ENCODE measurements at places on chromosomes 4 and X. TPM values are rescaled to one million over a fixed set of nuclear protein-coding genes. Genes with fewer than 3 reads are reported as not detected.

DNA sequence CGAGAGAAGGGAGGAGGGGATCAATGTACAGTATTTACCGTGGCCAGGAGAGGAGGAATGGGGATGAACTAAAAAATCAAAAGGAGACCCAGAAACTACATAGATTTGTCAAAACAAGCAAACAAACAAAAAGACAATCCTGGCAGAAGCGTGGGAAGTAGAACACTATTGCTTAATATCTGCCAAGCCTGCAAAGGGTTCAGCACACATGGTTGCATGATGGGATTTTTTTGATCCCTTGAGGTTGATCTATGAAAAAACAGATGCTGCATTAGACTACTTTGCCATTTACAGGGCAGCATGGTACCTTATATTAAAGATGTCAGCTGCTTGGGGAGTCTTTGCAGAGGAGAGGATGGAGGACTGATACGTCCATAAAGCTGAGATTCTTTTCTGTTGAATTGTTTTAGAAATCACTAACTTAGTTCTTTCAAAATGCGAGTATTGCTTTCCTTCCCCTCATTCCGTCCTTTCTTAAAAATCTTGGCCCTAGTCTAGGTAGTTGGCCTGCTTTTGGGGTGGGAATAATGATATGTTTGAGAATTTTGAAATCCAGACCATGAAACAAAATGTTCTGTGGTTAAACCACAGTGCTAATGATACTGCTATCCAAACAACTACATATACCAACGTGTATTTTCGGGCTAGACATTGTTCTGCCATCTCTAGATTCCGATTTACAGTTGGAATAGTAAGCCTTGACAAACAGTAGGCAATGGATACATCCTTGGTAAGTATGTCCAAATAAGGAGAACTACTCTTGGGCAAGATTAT lies 39.6 kb upstream of the TMEM150C start:
- H3K4me3 ChIP-seq: no peak overlapping the region
- H3K36me3 ChIP-seq: no peaks in the 10 kb centered on the region
- DNase-seq: no peak
- H3K27me3 ChIP-seq: no peaks in the 10 kb centered on the region

The HSFX1 gene
- total RNA-seq: 0.24 TPM

The ADH1A gene
- total RNA-seq: 0.19 TPM

DNA sequence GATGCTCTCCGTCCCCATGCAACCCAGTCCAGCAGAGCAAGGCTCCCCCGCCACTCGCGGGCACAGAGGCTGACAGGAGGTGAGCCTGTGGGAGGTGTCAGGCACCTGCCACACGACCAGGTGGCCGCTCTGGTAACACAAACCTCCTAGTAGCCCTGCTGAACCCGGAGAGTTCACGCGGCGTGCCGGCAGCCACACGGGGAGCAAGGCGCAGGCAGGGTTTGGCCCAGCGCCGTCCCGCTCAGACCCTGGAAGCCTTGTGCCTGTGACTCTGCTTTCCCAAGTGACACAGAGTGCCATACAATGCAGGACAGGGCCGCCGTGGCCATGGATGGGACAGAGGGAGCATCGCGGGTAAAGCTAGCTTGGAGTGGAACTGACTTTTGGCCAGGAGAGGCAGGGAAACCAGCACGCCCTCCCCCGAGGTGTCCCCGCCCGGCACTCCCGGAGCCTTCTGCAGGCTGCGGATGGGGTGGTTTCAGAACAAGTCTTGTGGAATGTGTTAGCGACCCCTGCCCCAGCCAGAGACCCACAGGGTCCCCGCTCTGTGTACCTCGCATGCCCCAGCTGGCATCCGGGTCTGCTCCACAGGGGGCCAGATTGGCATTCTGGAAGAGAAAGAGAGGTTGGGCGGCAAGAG lies 44.7 kb upstream of the AFAP1 start:
- no peak overlapping the region for H3K4me3 ChIP-seq
- no peak overlapping the region for H3K27ac ChIP-seq
- no peak for DNase-seq
- H3K27me3 ChIP-seq: peaks cover 8% of the 10 kb centered on the region
- H3K4me1 ChIP-seq: no peaks in the 10 kb centered on the region

DNA sequence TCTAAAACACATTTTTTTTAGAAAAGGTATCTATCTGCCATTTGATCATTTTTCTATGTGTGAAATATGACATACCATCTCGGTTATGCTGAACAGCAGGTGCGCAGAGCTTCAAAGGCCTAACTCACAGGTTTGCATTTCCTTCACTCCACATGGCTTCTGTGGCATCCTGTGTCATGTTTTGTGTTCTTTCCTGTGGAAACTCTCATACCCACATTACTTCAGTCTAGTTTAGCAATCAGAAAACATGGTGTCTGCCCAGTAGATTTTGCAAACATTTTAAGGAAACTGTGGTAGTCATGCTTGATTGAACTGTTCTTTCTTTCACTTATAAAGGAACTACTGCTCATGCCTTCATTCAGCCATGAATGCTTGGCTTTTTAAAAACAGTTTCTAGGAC lies 11.3 kb upstream of the ARAP2 start:
- DNase-seq: peak; percentile 97
- H3K36me3 ChIP-seq: no peaks in the 10 kb centered on the region
- H3K4me1 ChIP-seq: peaks cover 17% of the 10 kb centered on the region
- H3K27me3 ChIP-seq: no peaks in the 10 kb centered on the region

DNA sequence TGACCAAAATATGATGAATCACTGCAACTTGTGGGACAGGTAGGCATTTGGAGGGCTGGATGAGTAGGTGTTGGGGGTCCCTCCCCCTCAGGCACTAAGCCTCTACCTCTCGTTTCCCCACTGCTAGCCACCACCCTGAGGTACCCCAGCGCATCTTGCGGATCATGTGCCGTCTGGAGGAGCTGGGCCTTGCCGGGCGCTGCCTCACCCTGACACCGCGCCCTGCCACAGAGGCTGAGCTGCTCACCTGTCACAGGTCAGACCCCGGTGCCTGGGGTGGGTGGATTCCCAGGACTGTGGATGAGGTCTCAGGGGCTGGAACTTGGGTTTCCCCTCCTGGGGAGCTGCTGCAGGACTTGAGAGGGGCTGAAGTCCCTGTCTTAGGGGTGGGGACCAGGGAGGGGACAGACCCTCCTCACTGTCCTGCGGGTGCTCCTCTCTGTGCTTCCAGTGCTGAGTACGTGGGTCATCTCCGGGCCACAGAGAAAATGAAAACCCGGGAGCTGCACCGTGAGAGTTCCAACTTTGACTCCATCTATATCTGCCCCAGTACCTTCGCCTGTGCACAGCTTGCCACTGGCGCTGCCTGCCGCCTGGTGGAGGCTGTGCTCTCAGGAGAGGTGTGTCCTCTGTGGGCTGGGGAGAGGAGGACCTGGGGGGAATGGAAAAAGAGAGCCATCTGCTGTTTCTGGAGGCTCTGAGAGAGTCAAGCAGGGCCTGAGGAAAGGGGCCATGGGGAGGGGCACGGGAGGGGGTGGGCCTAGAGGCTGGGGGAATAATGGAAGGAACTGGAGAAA lies 10.1 kb upstream of the ERAS start:
- H3K27ac ChIP-seq: no peak overlapping the region
- no peak overlapping the region for H3K4me3 ChIP-seq
- no peak for DNase-seq
- no peaks in the 10 kb centered on the region for H3K27me3 ChIP-seq
- peaks cover 14% of the 10 kb centered on the region for H3K36me3 ChIP-seq

GRCh38 chr4:89657931-89658700 lies 178.8 kb downstream of the SNCA start:
- no peak overlapping the region for H3K27ac ChIP-seq
- no peaks in the 10 kb centered on the region for H3K4me1 ChIP-seq
- DNase-seq: peak; percentile 47

DNA sequence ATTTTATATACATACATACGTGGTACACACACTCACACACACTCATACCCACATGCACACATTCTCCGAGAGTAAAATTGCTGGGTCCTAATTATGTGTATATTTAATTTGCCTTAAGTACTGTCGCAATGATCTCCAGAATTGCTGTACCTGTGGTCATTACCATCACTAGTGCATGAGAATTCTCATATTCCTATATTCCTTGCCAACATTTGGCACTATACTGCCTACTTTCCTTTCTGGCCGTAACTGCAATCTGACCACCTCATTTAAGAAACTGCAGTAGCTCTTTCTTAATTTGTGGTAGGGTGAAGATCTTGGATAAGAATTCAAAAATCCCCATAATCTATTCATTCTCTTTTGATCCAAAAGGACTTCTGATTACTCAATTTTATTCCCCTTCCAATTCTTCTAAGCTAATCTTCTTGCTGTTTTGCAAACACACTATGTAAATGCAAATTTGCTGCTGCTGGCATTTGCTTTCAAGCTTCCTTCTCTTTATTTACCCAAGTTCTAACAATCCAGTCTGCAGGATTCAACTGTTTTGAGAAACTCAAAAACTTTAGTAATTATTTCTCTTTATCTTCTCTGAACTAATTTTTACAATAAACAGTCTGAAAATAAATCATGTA lies 45.1 kb downstream of the ASIC5 start:
- no peaks in the 10 kb centered on the region for H3K4me1 ChIP-seq
- DNase-seq: no peak
- no peaks in the 10 kb centered on the region for H3K27me3 ChIP-seq

The PNMA6A gene
- total RNA-seq: 0.71 TPM

DNA sequence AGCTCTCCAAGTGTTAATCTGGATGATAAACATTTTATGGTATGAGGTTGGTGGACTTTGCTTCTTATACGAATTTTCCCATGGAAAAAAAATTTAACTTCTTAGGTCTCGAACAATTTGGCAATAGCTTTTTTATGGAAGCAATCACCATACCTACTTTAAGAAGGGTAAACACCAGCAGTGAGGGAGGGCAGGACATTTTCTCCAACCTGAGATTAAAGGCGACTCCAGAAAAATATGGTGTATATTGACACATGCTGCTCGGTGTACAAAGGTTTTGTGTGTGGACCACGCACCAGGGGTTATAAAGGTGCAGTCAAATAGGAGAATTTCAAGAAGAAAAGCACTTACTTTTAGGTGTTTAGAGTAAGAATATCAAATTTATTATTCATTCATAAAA lies 34.2 kb upstream of the SULT1E1 start:
- H3K4me1 ChIP-seq: no peaks in the 10 kb centered on the region
- H3K27me3 ChIP-seq: no peaks in the 10 kb centered on the region
- H3K27ac ChIP-seq: no peak overlapping the region
- no peak for DNase-seq

The DUSP9 gene
- total RNA-seq: 1.7 TPM

The TSC22D3 gene
- 63.4 TPM for total RNA-seq

DNA sequence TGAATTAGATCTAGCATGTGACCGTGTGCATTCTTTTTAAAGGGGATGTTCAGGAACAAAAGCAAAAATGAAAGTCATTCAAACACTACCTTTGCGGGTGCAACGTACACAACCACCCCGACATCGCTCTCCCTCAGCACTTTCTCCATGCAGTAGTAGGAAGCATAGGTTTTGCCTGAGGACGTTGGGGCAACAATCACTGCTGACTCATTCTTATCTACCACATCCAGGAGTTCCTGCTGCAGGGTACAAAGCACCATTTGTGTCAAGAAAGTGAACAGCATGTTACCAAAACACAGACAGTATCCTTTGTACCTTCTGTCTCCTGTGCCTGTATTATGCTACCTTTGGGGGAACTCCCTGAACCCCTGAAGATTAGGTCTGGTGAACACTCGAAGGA lies 58.6 kb downstream of the DDX60L start:
- no peak overlapping the region for H3K4me3 ChIP-seq
- H3K36me3 ChIP-seq: peaks cover 12% of the 10 kb centered on the region
- H3K27me3 ChIP-seq: no peaks in the 10 kb centered on the region

- DNase-seq: no peak
- H3K4me3 ChIP-seq: no peak within 1 kb of the TSS
- H3K4me1 ChIP-seq: peaks cover 3% of the 10 kb centered on the region
- H3K27ac ChIP-seq: peak within 1 kb of the TSS; percentile 36
- no peaks in the 10 kb centered on the region for H3K27me3 ChIP-seq
Measured at GRCh38 chr4:10020871-10021652, at the start of gene SLC2A9. TSS of gene SLC2A9 (minus strand) at chr4:10021497. CDS start at chr4:10021429, 68 bp downstream.

- no peaks in the 10 kb centered on the region for H3K36me3 ChIP-seq
- H3K27me3 ChIP-seq: no peaks in the 10 kb centered on the region
- H3K4me3 ChIP-seq: no peak overlapping the region
- DNase-seq: no peak
- no peaks in the 10 kb centered on the region for H3K4me1 ChIP-seq
Measured at GRCh38 chr4:167688660-167689142, 403.6 kb upstream of the ANXA10 start.

The CSN3 gene
- total RNA-seq: not detected

DNA sequence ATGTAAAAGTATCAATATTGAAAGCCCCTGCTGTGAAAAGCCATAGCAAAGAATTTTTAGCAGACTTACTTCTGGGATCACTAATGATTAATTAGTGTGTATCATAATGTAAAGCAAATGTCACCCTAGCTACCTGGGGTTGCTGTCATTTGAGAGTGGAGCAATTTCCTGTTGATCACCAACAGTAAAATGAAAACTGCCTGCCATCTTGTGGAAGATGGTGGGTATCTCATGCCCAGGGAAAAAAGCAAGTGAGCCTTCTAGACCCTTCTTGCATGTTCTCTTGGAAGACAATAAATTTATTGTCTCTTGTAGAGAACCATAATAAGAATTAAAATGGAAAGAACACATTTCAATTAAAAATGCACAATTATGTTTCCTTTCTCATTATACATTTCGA lies 360.2 kb downstream of the ZIC3 start:
- DNase-seq: no peak
- H3K36me3 ChIP-seq: no peaks in the 10 kb centered on the region
- H3K4me1 ChIP-seq: no peaks in the 10 kb centered on the region
- no peaks in the 10 kb centered on the region for H3K27me3 ChIP-seq
- H3K4me3 ChIP-seq: no peak overlapping the region
- no peak overlapping the region for H3K27ac ChIP-seq

GRCh38 chr4:93748373-93749291 lies 79.9 kb upstream of the ATOH1 start:
- DNase-seq: no peak
- H3K4me1 ChIP-seq: no peaks in the 10 kb centered on the region
- no peak overlapping the region for H3K4me3 ChIP-seq
- H3K36me3 ChIP-seq: no peaks in the 10 kb centered on the region
- H3K27me3 ChIP-seq: no peaks in the 10 kb centered on the region

GRCh38 chr4:78297116-78297800 lies 240.1 kb downstream of the FRAS1 start:
- no peaks in the 10 kb centered on the region for H3K4me1 ChIP-seq
- H3K36me3 ChIP-seq: no peaks in the 10 kb centered on the region
- H3K27ac ChIP-seq: no peak overlapping the region
- DNase-seq: no peak
- no peak overlapping the region for H3K4me3 ChIP-seq
